ENCODE measurements at places on chromosomes 1 and 21.
A peak's percentile ranks its signal among the peaks of the same experiment; 100 is the strongest.

- DNase-seq = no peak
Observed at GRCh38 chr1:11448373-11449099, 30.4 kb upstream of the DISP3 start.

DNA sequence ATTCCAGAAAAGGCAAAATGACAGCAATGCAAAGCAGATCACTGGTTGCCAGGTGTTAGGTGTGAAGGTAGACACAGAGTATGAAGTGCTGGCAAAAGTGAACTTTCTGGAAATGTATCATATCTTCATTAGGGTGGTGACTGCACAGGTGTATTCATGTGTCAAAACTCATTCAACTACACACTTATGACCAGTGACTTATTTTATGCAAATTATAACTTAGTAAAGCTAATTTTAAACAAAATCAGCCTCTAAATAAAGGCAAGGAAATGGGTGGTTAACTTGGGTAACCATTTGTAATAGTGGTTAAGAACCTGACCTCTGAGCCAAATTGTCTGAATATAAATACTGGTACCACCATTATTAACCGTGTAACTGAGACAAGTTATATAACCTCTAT, 7.4 kb downstream of the COP1 start:
- no peak for DNase-seq

GRCh38 chr1:108079440-108080025, 114.6 kb upstream of the VAV3 start:
- DNase-seq = no peak

DNA sequence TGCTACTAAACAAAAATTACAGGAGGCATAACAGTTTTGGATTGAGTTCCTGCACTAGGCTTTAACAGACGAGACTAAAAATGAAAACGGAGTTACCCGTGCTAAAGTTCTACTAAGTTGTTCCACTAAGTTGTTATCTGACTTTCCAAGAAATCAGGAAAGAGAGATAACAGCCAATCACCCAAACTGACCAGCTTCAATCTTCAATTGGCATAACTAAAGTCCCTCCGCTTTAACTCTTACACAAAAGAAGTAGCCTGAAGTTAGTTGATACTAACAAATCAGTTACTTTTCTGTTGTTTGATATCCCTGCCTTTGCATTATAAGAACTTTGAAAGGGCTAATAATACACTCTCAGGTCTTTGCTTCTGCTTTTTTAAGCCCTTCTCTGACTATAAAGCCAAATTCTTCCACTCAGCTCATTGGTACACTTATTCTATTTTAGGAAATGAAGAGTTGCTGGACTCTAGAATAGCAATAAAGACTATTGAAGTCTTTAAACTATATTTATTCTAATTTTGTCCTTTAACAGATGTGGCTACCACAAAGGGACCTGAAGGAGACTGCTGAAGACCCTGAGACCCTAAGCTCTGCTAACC, 61.3 kb downstream of the TESK2 start:
- no peak for DNase-seq

- peak; percentile 4 for DNase-seq
Observed at GRCh38 chr1:175338387-175339135, 146.0 kb upstream of the KIAA0040 start.

DNA sequence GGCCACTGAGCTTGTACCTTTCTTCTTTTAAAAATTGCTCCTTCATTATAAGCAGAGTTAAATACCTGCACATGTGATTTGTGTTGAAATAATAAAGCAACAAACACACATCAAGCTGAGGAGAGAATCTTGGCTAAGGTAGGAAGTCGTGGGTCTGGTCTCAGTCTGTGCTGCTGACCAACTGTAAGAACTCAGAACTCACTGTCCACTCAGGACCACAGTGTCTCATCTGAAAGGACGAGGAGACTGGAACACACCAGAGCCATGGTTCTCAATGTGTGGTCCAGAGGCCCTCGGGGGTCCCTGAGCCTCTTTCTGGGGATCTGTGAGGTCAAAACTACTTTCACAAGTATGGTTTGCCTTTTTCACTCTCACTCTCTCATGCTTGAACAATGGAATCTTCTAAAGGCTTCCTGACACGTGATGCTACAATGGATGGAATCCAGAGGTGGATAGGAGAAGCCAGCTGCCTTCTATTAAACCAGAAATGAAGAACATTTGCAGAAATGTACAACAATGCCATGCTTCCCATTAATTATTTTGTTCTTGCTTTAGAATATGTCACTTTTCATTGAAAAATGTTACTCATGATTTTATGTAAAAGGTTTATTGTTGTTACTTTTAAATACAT, 17.3 kb upstream of the ETS2 start:
- no peak for DNase-seq

DNA sequence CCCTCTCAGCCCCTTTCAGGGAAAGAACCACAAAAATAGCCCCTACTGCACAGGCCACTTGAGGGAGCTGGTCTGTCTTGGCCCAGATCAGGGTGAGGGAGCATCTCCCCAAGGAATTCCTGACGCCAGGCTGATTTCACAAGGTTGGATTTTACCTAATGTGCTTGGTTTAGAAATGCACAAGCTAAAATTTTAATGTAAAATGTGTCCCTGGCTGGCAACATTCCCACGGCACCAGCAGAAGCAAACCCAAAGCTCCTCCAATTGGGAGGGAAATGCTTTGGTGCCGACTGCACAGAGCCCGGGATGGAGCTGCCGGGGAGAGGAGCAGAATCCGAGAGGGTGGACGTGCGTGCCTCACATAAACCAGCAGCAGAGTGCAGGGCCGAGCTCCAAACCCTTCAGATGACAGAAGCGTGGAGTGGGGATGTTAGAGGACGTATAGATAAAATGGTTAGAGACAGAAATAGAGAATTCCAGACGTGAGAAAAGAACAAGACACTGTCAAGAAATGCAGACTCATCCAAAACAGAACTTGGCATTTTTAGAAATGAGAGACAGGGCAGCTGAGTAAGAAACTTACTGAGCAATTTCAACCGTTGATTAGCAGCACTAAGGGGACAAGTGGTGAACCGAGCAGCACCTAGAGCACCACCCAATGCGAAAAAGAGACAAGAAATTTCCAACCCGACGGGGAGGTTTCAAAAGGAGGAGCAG, 41.6 kb upstream of the TMEM52 start:
- no peak for DNase-seq

- no peak for DNase-seq
Observed at GRCh38 chr1:116722016-116722838, 32.0 kb upstream of the CD2 start.

GRCh38 chr1:156509424-156510034, 9.0 kb upstream of the MEF2D start:
- DNase-seq = no peak

DNA sequence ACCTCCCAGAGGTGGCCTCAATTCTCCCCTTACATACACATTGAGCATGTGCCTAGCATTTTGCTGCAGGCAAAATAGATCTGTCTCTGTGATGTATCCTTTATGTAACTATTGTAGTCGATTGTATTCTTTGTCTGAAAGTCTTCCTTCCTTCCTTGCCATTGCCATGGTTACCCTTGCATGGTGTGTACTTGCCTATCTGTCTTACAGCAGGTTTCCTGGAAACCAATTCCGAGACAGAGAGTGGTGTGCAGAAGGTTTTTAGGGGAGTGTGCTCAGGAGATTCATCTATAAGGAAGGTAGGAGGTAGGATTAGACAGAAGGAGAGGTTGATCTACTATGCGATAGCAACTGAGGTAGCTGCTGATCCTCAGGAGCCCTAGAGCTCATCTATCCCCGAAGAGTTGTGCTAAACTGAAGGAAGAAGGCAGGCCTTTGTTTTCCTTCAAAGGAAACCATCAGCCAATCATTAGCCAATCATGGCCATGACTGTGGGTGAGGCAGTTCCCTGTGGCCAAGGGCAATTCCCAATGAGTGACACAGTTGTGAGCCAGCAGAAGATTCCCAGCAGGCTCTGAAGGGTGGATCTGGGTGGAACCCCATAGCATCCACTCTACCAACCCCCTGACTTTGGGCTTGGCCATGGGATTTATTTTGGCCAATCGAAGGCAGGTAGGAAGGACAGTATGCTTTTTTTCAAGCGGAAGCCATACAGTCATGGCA, 15.0 kb downstream of the CITED4 start:
- no peak for DNase-seq

- DNase-seq = no peak
Observed at GRCh38 chr1:168717906-168718891, 10.8 kb downstream of the DPT start.

DNA sequence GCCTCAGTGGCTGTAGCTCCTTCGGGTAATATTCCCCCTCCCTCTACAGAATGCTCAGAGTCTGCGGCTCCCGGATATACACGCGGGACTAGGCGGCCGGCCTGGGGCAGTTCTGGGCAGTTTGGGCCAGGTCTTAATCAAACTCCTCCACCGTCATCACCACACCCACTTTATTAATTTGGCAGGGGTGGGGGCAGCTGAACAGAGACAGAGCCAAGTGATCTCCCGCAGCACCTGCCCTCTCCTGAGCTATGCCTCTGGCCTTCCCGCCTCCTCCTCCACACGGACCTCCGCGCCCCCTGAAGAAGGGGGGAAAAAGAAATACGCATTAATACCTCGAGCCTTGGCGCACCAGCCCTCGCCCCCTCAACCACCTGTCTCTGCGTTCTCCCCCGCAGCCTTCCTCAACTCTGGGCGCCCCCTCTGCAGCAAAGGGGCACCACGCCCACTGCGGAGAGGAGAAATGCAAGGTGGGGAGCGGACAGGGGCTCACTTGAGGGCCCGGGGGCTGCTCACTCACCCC, 42.6 kb downstream of the CD34 start:
- DNase-seq = peak; percentile 61

- no peak for DNase-seq
Observed at GRCh38 chr1:60847391-60847790, 235.0 kb upstream of the NFIA start.

- no peak for DNase-seq
Observed at GRCh38 chr1:211813590-211813989, 17.0 kb downstream of the LPGAT1 start.

GRCh38 chr1:243748706-243749283, 101.2 kb downstream of the AKT3 start:
- no peak for DNase-seq

GRCh38 chr21:16195538-16195910, 465.7 kb downstream of the USP25 start:
- no peak for DNase-seq

DNA sequence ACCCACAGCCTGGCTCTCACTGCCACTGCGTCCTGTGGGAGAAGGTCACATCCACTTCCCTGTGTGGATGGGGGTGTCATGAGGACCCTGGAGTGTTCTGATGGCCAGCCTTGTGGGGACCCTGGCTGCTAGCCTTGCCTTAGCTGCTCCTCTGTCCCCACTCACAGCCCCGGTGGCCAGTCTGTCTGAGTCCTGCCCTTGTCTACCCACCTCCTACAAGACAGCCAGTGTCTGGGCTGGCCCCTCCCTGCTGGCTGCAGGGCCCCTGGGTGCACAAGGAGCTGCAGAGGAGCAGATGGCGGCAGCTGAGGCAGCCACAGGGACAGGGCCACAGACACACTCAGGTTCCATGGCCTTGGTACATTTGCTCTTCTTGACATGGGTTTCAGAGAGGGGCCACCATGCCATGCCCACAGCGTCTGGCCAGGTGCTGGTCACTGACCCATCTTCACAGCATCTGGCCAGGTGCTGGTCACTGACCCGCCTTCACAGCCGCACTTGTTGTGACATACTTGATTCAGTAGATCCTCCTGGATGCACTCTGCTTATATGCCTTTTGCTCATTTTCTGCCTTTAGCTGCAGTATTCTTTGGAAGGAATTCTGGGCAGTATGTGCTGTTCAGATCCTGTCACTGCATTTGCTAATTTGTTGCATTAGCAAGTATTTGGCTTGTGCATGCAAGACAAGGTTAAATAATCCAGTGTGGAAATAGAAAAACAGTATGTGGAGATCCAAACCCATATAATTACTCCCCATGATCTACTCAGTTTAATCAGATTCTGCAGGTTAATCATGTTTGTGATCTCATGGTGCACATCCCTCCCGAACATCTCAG, 157.8 kb downstream of the PCBP3 start:
- DNase-seq = no peak

DNA sequence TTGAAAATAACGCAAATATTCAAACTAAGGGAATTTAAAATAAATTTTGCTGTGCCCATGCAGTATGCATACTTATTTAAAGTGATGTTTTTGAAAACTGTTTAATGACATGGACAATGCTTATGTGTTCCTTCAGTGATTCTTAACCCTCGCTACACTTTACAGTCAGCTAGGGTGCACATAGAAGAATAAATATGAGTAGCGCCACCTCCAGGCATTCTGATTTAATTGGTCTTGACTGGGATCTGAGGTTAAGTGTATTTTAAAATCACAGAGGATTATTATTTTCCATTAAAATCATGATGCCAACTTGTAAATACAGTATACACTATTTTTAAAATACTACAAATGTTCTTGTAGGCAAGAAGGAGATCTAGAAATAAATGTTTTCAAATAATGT, 373.5 kb upstream of the ADGRL4 start:
- DNase-seq = no peak

- no peak for DNase-seq
Observed at GRCh38 chr1:12179111-12179519, 12.3 kb downstream of the TNFRSF1B start.

DNA sequence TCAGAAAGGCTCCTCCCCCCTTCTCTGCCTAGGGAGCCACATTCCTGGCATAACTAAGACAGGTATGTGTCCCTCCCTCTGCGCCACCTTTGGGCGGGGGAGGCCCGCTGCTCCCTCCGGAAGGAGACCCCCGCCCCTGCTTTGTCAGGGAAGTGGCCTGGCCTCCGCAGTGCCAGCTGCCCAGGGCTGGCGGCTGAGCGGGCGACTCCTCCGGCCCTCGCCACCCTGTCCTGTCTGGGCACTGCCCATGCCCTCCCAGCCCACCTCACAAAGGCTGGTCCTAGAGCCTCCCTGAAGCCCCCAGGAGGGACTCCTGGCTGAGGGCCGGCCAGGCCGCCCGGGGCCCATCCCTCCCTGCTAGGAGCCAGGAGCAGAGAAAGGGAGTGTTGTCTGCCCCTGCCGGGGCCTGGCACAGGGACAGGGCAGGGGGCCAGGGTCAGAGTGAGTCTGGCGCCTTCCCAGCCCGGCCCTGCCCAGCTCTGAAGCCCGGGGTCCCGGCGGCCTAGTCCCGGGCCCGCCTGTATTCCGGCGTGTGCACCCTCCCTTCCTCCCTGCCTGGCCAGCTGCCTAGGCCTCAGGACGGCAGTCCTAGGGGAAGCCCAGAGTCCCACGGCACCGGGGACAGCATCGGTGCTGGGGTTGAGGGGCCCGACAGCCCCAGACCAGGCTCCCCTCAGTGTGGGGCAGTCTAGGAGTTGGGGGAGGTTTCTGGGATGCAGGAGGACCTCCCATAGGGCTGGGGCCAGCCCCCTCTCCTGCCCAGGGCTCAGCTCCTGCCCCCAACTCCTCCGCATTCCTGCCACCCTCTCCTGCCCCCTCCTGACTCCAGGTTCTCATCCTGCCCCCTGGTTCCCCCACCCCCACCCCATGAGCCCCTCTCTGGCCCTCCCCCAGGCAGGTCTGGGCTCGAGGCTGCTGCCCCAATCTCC, 5.1 kb downstream of the AGRN start:
- DNase-seq = peak; percentile 59

GRCh38 chr1:89786628-89787214, 34.1 kb upstream of the LRRC8D start:
- DNase-seq = no peak

GRCh38 chr21:27426196-27426595, 459.3 kb upstream of the ADAMTS5 start:
- no peak for DNase-seq

Data from right kidney (tissue), 9 donors.